ENCODE measurements at places on chromosomes 16 and 17.

DNA sequence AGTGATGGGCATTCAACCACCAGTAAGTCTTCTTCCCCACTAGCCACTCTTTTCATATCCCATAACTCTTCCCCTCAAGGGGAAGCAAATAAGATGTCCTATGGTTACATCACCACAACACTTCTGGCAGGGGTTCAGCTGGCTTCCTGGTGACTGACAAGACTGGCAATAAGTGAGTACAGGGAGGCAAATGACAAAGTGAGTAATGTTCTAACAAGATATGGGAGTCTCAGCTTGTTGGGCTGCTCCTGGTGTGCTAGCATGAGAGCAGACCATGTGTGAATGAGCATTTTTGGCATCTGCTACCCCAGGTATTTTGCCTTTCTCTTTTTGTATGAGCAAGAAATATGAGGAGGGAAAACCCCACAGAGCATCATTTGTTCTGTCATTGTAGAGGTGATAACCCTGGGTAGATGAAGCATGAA, 9.9 kb downstream of the TMIGD1 start:
- no peak for DNase-seq

DNA sequence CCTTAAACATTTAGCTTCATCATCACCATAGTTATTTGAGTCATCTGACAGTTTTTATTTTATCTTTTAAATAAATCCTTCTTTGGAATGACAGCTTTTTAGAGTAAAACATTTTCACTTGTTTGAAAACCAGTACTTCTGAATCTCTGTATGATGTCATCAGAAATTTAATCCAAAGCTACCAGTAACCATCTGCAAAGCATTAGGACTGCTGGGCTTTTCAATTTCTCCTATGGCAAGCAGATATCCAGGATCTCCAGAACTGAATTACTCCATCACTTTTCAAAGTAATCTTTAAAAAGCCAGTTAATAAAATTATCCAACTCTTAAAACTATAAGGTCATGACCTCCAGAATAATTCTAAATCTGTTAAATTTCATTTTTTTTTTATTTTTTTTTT, 51.5 kb downstream of the CHCT1 start:
- DNase-seq = no peak

- no peak for DNase-seq
Measured at GRCh38 chr16:70703041-70703834, 17.4 kb upstream of the MTSS2 start.

DNA sequence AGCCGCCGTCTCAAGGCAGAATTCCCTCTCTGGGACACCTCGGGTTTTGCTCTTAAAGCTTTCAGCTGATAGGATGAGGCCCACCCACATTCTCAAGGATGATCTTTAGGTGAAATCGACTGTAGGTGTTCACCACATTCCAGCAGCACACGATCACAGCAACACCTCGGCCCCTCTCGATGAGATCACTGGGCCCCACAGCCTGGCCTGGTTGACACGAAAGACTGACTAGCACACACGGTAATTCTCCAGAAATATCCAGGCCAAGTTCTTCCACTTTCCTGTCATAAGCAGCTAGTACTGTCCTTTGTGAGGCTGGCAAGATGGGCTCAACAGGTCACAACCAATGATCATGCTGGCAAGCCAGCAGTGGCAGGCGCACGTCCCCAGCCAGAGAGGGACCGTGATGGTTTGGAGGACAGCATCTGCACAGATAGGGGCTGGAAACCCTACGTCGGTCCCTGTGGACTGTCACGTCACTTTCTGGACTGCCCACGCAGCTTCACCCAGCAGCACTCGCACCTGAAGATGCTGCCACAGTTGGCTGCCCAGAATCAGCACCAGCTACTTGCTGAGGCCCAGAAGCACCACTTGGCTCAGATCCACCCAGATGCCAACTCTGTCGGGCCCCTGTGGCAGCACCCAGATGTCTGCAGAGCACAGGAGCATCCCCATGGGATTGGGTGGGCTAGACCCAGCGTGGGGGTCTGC, 17.4 kb downstream of the TMC6 start:
- no peak for DNase-seq

DNA sequence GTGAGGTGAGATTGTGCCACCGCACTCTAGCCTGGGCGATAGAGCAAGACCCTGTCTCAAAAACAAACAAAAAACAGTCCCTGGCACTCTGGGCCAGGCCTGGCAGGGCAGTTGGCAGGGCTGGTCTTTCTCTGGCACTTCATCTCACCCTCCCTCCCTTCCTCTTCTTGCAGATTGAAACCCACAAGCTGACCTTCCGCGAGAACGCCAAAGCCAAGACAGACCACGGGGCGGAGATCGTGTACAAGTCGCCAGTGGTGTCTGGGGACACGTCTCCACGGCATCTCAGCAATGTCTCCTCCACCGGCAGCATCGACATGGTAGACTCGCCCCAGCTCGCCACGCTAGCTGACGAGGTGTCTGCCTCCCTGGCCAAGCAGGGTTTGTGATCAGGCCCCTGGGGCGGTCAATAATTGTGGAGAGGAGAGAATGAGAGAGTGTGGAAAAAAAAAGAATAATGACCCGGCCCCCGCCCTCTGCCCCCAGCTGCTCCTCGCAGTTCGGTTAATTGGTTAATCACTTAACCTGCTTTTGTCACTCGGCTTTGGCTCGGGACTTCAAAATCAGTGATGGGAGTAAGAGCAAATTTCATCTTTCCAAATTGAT, 24.8 kb downstream of the STH start:
- DNase-seq = no peak

- no peak for DNase-seq
Measured at GRCh38 chr17:55500103-55500502, 11.1 kb downstream of the SMIM36 start.

DNA sequence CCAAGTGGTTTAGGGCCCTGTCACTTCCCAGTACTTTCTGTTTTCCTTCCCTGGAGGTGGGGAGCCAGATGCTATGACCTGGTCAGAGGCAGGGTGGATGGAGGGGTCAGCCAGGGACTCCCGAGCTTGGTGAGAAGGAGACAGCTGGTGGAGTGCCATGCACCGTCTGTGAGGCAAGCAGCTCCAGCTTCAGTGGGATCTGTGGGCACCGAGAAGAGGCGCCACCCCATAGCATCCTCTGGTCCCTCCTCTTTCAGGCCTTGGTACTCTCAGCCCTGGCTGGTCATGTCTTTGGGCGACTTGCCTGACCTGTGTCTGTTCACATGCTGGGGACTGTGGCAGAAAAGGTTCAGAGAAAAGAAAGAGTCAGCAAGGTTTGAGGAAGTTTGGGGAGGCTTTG, 299.3 kb upstream of the N4BP1 start:
- no peak for DNase-seq

DNA sequence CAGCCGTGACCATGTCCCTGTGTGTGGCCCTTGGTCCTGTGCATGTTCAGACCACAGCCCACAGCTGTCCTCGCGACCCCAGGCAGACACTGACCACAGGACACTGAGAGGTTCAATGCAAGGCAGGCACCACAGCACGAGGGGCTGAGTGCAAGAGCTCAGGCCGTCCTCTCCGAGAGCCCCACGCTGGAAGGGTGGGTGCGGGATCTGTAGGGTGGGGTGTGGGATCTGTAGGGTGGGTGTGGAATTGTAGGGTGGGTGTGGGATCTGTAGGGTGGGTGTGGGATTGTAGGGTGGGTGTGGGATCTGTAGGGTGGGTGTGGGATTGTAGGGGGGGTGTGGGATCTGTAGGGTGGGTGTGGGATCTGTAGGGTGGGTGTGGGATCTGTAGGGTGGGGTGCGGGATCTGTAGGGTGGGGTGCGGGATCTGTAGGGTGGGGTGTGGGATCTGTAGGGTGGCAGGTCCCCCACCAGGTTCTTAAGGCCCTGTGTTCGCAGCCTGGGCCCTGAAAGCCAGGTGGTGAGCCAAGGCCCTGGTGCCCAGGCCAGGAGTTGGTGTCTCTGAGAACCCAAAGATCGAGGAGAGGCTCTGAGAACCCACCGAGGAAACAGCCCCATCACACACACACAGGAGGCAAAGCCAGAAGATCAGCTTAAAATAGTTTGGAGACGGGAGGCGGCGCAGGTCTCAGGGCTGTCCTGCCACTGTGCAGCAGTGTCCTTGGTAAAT, 48.2 kb downstream of the METRNL start:
- no peak for DNase-seq

GRCh38 chr16:11135464-11135973, 120.5 kb downstream of the SOCS1 start:
- DNase-seq = no peak

DNA sequence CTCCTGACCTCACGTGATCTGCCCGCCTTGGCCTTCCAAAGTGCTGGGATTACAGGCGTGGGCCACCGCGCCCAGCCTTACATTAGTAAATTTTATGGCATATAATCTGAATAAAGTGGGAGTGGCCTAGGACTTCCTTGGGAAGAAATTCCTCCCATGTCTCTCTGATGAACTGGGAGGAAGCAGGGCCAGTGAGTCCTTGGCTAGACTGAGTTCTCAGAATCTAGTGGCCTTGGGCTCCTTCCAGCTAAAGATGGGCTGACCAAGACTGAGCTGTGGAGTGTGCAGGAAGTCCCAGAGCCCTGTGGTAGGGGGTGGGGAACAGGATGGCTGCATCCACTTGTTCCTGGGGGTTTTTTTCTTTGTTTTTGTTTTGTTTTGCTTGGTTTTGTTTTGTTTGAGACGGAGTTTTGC, 10.0 kb upstream of the NAGLU start:
- DNase-seq = no peak

GRCh38 chr16:942436-943060, 28.2 kb downstream of the LMF1 start:
- DNase-seq = no peak

DNA sequence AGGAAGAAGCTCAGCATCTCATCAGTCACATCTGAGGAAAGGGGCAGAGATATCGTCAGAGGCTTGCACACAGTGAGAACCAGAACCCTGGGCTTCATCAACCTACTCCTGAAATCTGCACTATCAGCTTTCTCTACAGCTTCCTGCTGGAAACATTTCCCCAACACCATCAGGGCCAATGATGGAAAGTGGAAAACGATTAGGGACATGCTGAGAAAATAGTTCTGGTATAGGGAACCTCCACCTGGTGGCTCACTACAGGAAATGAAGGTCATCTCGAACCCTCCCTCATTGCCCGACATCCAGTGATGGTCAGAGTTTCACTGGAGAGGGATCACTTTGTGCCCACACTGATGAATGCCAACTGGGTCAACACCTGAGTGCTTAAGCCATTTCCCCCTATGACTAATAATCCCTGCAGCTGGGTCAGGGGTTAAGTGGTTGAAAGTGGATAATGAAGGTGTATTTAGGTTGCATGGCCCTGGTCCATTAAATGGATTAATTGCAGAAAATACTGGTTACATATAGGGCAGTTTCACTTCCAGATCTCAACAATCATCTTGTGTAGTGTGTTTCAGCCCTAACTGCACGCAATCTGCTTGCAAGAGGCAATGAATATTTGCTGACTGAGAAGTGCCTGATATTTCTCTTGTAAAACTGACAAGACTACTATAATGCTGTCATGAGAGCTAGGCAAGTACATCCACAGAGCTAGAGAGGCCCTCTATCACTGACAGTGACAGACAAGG, 43.1 kb upstream of the GSG1L start:
- no peak for DNase-seq

GRCh38 chr17:76617838-76618237, 25.7 kb downstream of the ST6GALNAC1 start:
- DNase-seq = no peak

DNA sequence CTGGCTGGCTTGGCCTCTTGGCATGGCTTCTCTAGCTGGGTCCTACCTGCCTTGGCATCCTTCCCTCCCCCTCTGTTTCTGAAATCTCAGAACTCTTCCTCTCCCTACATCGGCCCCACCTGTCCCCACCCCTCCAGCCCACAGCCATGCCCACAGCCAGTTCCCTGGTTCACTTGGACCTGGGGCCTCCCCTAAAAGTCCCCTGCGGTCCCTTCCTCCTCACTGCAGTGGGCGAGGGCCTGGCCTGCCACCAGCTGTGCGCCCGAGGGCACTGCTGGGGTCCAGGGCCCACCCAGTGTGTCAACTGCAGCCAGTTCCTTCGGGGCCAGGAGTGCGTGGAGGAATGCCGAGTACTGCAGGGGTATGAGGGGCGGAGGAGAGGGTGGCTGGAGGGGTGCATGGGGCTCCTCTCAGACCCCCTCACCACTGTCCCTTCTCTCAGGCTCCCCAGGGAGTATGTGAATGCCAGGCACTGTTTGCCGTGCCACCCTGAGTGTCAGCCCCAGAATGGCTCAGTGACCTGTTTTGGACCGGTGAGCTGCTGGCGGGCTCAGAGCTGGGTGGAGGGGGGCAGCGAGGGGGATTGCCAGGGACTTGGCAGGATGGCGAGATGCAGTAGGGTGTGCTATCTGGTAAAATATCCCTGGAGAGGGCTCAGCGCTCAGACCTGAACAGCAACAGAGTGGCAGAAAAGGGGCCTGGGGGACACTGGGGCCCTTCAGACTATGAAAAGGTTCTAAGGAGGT, 14.1 kb downstream of the MIEN1 start:
- no peak for DNase-seq

DNA sequence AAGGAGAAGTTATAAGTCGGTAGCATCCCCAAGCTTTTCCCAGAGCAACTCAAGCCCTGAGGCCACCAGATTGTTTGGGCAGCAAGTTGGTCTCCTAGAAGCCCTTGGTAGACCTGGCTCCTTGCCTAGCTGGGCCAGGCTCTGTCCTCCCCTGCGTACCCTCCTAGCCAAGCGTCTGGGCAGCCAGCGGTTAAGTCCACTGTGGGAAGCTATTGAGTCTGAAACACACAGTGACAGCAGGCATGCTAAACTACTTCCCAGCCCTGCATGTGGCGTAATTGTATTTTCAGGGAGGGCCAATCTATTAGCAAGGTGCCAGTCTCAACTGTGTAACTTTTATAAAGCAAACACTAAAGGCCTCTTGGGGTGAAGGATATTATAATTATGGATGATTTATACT, 419.1 kb upstream of the RBFOX1 start:
- DNase-seq = no peak

DNA sequence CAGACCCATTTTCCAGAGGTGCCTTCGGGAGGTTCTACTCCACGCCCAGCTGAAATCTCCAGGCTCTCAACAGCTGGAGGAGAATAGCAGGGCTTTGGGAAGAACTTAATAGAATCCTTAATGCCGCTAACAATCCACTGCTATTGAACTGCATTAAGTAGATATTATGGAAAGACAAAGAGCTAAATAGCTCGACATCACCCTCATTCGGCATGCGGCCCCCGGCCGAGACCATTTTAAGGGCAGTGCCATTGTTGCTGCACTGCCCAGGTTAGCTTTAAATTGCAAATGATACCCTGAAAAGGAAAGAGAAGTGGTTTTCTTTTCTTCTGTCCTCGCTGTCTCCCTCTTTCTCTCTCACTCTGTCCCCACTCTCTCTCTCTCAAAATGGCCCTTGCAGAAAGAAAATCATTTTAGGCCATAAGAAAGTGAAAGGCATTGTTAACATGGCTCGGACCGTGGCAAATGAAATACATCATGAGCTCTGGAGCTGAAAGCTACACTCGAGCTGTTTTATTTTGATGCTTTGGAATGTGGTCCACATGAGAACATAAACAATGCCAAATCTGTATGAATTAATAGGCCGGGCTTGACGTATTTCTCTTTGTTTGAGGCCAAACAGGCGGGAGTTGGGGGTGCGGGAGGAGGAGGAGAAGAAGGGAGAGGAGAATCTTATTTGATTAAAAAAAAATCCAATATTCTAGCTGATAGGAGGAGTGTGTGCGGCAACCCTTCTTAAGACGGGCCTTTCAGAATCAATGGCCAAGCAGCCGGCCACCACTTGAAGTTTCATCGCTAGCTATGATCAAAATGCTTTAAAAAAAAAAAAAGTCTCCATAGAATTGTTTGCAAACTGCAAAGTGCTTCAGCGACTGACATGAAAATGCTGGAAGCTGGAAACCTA, 298.8 kb upstream of the IRX3 start:
- no peak for DNase-seq
